Fibroblast of skin of back (primary cell): ENCODE measurements at places on chromosomes 2 and 18.

DNA sequence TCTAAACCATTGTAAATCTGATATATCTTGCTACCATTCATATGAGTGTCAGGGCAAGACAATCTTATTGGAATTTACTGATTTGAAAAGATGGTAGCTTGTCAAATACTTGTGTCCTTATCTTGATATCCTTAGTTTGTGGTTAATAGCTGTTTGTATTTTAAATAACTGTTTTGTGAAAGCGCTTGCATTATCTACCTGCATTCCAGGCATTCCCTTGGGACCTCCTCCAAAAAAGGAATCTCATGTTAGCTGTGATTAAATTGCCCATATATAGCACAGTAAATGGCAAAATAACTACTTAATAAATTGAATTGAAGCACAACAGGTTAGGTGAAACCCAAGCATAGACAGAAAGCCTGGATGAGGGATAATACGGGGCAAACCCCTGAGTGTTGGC, 13.9 kb downstream of the CNTNAP5 start:
- no peak for DNase-seq

DNA sequence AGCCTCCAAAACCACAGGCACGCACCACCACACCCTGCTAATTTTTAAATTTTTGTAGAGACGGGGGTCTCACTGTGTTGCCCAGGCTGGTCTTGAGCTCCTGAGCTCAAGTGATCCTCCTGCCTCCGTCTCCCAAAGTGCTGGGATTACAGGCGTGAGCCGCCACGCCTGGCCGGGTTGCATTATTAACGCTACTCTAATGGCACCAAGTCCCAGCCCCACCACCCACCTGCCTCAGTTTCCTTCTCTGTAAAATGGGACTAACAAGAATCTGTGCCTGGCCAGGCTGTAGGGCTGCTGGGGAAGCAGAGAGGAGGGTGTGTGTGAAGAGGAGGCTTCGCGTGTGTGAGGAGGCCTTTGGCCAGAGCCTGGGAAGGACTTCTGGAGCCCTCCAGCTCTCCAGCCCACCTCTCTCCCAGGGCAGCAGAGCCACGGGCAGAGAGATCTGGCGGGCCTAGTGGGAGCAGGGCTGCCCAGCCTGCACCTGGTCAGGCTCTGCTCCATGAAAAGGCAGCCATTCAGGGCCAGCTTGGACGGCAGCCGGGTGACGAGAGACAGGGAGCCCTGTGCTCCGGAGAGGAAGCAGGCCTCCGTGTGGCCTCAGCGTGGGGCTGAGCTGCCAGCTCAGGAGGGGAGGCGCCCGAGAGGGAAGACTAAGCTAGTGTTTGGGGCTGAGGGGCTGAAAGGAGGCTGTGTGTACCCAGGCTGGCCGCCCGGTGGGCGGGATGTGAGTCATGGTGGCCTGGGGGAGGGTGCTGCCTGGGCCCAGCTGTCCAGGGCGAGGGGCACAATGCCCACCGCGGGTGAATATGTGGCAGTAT, 7.4 kb upstream of the B3GNT7 start:
- peak; percentile 75 for DNase-seq

GRCh38 chr18:55781481-55781957, 193.5 kb upstream of the TCF4 start:
- DNase-seq: peak; percentile 83

DNA sequence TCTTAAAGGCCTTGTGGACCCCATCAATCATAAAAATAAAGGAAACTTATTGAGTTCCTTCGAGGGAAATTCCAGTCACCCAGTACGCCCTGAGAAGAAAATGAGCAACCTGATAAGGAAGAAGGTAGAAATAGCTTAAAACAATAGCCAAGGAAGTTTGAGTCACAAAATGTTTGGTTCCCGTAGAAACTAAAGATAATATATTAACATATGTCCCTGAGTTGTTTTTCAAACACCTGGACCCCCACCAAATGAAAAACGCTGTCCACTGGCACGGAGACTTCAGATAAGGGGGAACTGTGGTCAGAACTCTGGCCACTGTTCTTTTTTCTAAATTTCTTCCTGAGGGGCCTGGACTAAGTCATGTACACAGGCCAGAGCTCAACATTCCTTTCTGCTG, 669.1 kb downstream of the ADCYAP1 start:
- DNase-seq: no peak

- peak; percentile 62 for DNase-seq
Observed at GRCh38 chr18:49094136-49094535, 143.4 kb upstream of the SMAD7 start.

- DNase-seq: no peak
Observed at GRCh38 chr2:167537743-167538142, 649.5 kb downstream of the XIRP2 start.

- peak; percentile 65 for DNase-seq
Observed at GRCh38 chr18:57833441-57834101, 30.5 kb upstream of the ATP8B1 start.

- peak; percentile 60 for DNase-seq
Observed at GRCh38 chr2:177604271-177605065, 211.9 kb downstream of the AGPS start.

- DNase-seq: peak; percentile 39
Observed at GRCh38 chr2:75853436-75853835, 142.7 kb upstream of the GCFC2 start.

GRCh38 chr2:108236676-108237335, 3.0 kb upstream of the SULT1C3 start:
- DNase-seq: no peak

DNA sequence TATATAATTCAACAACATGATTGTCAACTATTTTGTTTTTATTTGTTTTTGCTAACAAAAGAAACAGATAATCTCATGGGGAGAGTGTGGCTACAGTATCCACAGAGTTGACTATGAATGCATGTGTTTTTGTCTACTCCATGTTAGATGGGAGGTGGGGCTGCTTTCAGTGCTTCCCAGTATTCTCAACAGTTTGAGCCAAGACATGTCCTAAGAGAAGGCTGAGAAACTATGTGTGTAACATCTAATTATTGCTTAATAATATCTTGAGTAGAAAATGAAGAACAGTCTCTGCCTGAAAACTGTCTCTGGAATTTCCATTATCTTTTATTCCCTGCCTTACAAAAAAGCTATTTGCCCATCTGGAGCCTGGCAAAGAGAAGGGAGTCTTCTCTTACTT, 178.8 kb upstream of the MMADHC start:
- no peak for DNase-seq

- peak; percentile 71 for DNase-seq
Observed at GRCh38 chr2:45264227-45265225, 255.3 kb upstream of the SIX2 start.

DNA sequence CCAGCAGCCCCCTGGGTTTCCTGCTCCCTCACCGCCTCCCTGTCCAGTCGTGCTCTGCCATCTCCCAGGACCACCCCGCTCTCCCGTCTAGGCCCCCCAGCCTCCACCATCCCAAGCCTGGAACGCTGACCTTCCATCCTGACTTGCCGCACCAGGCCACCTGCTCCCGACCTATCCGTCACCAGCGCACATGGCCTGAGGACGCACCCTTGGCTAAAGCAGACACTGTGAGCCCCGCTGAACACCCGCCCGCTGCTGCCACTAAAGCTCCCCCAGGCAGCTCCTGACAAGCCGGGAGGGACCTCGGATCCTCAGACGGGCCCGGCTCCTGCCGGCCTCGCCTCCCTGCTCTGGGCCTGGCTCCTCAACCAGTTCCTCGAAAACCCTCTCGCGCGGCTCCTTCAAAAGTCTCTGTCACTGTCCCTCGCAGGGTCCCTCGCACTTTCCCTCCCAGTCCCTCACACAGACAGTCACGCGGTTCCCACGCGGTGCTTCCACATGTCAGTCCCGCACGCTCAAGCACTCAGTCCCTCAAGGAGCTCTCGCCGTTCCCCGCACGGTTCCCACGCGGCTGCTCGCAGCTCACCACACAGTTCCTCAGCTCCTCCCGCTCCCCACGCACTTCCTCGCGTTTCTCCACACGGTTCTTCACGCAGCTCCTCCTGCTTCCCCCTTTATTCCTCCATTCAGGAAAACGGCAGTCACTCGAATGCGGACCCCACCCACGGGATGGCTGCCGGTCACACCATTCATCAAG, 42.4 kb downstream of the KIF1A start:
- DNase-seq: no peak

DNA sequence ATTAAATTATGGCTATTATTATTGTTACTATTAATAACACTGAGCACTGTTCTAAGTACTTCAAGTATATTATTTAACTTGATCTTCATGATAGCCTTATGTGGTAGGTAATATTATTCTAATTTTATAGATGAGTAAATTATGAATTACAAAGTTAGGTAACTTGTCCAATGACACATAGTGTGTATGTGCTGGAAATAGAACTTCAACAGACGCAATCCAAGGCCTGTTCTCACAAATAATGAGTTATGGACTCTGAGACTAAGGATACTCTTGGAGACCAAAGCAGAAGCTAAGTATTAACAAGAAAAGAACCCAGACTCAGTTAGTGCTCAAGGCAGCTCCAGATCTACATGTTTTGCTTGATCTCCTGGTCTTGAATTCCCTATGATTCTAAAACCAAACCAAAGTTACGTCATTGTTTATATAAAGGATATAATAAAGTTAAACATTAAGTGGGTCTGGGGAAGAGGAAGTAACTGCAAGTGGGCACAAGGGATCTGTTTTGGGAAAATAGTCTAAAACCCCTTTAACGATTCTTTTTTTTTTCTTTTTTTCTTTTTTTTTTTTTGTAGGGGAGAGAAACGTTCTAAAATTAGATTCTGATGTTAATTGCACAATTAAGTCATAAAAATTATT, 211.3 kb downstream of the ERBB4 start:
- no peak for DNase-seq

GRCh38 chr2:12320027-12320734, 396.6 kb upstream of the TRIB2 start:
- DNase-seq: no peak

GRCh38 chr2:176445956-176446355, 176.7 kb downstream of the MTX2 start:
- DNase-seq: peak; percentile 72

GRCh38 chr18:73431620-73432019, 563.8 kb upstream of the NETO1 start:
- DNase-seq: no peak

DNA sequence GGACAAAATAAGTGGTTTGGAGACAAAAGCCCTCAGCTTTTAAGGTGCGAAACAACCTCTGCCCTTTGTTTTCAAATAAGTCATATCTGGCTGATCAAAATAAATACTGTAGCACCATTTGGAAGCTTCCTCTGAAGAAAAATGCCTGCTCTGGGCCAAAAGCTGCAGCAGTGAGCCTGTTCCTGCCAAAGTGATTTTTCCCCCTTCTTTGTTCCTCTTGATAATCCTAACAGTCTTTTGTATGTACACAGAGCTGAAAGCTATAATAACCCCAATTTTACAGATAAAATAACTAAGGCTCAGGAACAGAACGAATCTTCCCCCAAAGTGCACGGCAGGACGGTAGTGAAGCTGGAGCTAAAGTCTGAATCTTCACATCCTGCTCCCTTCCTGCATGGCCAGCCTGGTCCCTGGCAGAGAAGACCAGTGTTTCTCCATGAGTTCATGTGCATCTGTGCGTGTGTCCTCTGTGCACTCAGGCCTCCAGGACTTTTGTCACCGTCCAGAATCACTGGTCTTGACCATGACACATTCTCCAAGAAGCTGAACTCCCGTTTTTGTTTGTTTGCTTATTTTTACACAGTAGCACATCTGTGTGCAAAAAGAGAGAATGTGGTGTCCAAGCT, 2114.1 kb upstream of the PIK3C3 start:
- peak; percentile 4 for DNase-seq

DNA sequence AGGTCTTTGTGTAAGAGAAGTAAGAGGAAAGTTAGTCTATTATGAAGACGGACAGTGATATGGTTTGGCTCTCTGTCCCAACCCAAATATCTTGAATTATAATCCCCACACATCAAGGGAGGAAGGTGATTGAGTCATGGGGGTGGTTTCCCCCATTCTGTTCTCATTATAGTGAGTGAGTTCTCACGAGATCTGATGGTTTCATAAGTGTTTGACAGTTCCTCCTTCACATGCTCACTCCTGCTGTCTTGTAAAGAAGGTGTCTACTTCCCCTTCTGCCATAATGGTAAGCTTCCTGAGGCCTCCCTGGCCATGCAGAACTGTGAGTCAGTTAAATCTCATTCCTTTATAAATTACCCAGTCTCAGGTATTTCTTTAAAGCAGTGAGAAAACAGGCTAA, 67.6 kb downstream of the NEURL3 start:
- no peak for DNase-seq

- no peak for DNase-seq
Observed at GRCh38 chr18:46475390-46475752, 181.6 kb downstream of the LOXHD1 start.

DNA sequence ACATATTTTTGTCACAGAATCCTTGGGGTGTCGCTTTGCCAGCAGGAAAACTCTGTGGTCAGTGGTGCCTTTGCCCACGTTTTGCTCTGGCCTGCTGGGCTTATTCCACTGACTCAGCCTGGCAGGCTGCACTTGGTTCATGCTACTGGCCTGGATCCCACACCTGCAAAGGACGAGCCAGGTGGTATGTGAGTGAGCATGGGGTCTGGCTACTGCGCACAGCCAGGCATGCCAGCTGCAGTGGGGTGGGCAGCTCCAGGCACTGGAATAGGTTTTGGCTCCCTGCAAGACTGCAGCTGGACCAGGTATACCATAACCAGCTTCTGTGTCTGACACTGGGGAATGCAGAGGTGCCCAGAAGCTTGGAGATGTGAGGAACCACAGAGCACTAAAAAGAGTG, 197.9 kb upstream of the VRK2 start:
- no peak for DNase-seq

- no peak for DNase-seq
Observed at GRCh38 chr18:12435867-12436266, 28.1 kb downstream of the PRELID3A start.

DNA sequence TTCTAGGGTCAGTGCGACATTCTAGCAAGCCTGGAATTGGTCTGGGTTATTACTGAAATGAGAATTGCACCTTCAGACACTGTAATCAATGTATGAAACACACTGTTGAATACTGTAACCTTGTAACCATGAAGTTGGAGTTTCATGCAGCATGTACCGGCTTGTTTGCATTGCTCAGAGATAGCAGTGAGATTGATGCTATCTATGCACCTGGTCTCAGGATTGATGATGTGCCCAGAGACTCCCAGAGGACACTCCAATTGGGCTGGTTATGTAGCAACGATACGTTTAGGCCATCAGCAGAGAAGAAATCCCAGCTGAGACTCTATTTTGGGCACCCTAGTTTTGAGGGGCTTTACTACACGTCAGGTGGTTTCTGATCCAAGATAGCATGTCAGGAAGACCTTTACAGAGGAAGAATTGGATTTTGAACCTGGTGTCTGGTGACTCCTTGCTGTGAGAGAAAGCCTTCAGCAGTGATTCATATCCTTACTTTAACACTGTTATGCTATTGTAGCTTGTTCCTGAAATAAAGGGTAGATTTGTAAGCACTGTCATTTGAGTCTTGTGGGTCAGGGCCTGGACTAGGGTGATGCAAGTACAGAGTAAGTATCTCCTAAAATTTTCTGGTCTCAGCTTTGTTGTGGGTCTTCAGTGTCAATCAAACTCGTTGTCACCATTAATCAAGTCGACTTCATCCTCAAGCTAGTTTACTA, 305.1 kb upstream of the GULP1 start:
- DNase-seq: peak; percentile 51

DNA sequence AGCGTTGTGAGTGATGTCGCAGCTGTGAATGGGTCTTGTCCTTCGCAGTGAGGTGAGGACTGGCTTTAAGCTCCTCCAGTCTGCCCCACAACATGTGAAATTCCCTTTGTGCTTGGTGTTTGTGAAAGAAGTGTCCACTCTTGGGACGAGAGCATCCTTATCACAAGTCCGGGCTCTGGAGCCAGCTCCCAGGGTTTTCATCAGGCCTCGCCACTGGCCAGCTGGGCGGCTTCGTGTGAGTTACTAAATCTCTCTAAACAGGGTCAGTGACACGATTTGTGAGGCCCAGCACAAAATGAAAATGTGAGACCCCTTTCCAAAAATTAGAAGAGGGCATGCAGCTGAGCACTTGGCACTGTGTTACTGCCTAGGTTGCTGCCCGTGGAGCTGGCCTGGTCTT, 115.9 kb downstream of the VAPA start:
- no peak for DNase-seq
